Stimulated activated CD8-positive, alpha-beta memory T cell treated with anti-CD3 and anti-CD28 coated beads, Interleukin-7, amount 100 ng/mL, for 24 hours (primary cell): ENCODE measurements at places on chromosomes 3 and 15.

DNA sequence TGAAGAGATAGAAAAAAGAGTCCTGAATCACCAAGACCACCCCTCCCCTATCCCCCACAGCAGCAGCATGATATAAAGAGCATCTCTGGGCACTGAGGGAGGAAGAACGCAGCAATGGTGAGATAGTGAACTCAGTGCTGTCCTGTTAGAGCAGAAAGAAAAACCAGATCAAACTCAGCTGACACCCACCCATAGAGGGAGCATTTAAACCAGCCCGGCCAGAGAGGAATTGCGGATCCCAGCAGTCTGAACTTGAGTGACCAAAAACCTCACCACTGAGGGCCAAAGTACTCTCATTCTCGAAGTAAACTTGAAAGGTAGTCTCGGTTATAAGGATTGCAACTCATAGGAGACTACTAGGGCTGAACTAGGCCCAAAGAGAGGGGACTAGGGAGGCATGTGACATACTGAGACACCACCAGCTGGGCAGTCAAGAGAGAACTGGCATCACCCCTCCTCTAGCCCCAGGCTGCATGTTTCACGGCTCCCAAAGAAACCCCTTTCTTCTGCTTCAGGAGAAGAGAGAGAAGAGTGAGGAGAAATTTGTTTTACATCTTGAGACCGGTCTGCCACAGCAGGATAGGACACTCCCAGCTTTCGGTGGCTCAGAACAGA lies 39.2 kb upstream of the TGFBR2 start:
- DNase-seq: no peak

DNA sequence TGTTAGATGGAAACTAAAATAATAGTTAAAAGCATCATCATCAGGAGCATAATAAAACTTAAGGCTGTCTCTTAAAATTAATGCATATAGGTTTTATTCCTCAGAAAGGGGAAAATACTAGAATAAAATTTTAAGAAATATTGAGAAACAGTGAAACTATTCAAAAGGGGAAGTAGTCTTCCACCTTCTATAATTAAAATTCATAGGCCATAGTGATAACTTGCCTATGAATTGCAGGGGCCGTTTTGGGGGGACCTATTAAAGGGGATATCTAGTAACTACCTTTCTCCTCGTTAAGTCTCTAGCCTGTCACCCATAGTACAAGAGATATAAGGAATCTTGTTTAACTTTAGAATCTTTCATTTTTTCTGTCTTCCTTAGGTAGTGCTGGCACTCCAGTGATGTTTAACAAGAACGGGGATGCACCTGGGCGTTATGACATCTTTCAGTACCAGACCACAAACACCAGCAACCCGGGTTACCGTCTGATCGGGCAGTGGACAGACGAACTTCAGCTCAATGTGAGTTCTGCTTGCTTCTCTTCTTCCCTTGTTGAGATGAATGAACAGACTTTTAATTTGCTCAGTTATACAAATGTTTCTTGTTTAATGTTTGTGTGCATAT lies 600.4 kb downstream of the GRM7 start:
- no peak for DNase-seq

- DNase-seq: no peak
These were observed 54.5 kb downstream of the CCDC33 start for GRCh38 chr15:74290645-74291044.

GRCh38 chr15:43383070-43383469 lies 12.2 kb downstream of the TUBGCP4 start:
- no peak for DNase-seq

DNA sequence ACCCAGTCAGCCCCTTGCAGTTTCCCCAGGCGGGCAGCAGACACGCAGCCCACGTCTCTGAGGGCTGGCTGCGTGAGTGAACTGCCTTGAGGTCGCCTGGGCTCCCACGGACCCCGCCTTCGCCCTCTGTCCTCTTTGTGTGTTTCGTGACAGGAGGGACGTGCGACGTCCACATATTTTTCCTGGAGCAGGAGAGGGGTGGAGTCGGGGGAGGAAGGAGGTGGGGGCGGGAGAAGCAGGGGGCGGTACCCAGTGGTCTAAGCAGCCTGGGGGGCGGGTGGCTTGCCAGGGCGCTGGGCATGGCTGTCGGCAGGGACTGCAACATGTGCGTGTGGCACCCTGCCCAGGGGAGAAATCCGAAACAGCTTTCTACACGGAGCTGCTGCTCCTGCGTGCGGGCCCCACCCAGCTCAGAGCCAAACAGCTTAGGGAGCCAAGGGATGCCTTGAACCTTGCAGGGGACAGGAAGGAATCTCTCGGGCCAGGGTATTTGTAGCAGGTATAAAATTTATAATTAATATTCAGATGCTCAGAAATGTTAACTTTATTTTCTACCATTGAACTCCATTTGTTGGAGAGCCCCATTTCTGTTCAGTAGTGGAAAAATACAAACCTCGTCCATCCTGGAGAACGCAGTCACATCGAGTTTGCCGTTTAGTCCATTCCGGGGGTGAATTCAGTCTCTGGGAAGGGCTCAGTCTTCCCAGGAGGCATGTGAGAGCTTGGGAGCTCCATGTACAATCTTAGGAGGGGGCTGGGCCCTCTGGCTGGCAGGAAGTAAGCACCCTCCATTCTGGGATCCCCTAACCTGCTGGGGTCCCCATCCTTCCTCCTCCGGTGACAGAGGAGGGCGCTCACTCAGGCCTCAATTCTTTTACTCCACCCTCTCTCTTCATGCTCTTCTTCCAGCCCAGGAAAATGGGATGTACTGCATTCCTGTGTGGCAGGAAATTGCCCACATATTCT lies 79.1 kb upstream of the MEF2A start:
- DNase-seq: no peak

DNA sequence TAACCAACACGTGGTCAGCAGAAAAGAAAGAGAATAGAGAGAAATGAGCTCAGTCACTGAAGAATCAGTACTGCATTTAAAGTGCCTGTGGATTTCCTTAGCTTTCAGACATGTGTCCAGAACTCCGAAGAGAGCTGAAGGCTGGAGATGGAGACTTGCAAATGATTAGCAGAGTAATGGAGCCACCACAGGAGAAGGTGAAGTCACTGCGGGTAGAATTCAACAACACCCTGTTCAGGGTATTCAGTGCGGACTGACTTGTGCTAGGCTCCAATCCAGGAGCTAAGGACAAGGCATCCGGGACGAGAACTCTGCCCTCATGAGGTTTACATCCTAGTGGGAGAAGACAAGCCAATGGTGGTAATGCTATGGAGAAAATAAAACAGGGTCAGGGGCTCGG lies 4.2 kb downstream of the EIF4E3 start:
- no peak for DNase-seq

DNA sequence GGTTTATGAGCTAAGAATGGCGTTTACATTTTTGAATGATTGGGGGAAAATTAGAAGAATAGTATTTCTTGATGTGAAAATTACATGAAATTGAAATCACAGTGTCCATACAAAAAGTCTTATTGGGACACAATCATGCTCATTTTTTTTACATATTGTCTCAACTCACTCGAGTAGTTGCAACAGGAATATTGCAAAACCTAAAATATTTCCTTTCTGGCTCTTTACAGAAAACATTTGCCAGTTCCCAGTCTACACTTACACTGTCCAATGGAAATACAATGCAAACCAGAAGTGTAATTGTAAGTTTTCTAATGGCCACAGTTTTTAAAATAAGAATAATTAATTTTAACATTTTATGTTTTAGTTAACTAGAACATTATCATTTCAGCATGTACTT lies 137.8 kb downstream of the SAMMSON start:
- DNase-seq: no peak

- DNase-seq: no peak
These were observed 6.7 kb downstream of the GK5 start for GRCh38 chr3:142218703-142219102.

GRCh38 chr3:72298201-72299152 lies 513.5 kb upstream of the PROK2 start:
- DNase-seq: no peak

DNA sequence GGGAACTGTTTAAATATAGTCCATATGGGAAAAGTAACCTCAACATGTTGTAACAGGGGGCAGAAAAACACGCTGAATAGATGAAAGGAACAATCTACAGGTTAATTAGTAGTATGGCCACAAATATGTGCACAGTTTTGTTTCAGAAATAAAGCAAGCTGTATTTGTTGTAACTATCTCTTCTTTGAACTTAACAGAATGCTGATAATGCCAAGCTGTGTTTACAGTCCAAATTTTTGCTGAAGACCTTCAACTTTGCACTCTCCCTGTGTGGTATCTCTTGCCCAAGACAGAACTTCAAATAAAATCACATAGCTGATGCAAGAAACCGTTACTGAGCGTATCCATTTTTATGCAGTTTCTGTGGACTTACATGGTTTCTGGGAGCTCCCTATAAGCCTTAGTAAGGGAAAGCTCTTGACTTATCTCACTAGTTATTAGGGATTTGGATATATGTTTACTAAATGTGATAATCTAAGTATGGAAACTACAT lies 425.4 kb upstream of the TPRG1 start:
- no peak for DNase-seq

DNA sequence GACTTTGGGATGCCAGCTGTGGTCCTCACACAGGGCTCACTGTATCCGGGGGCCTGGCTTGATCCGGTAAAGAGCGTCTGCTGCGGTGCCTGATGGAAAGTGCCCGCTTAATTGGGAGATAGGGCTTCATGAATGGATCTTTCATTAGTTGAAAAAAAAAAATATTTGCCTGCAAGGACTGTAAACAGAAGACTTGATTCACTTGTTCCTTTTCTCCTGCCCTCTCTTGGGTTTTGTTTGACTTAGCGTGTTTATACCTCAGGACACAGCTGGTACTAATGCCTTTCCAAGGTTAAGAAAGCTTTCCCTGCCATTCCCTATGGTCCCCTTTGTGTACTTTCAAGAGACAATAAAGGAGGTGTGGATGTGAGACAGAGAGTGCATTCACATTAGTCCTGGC lies 493.3 kb downstream of the LPP start:
- no peak for DNase-seq

DNA sequence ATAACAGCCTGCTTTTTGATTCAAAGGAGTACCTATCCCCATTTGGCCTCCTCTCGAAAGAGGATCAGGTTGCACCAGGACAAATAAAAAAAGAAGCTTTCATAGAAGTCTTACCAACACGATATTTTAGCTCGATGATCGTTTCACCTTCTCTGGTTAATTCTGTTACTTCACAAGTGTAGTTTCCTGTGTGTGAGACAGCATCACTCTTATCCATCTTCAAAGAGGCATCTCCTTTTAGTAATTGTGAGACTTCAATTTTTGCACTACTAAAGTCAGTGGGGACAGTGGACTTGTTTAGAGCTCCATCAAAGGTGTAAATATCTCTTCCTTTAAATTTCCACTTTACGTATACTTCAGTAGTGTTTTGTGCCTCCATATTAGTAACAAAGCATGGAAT lies 11.0 kb downstream of the CD47 start:
- DNase-seq: no peak

GRCh38 chr3:28915741-28916500 lies 364.9 kb upstream of the RBMS3 start:
- DNase-seq: no peak

GRCh38 chr3:132228923-132229322 lies 88.3 kb upstream of the ACP3 start:
- DNase-seq: no peak

- DNase-seq: no peak
These were observed 369.9 kb upstream of the MCTP2 start for GRCh38 chr15:93861413-93861812.

GRCh38 chr3:193630005-193630404 lies 37.0 kb downstream of the OPA1 start:
- DNase-seq: no peak

GRCh38 chr3:132325634-132326033 lies 8.4 kb downstream of the ACP3 start:
- DNase-seq: no peak

GRCh38 chr15:71083349-71083748 lies 31.9 kb upstream of the THSD4 start:
- no peak for DNase-seq

- DNase-seq: no peak
These were observed 39.6 kb downstream of the ACAP2 start for GRCh38 chr3:195403244-195403643.

GRCh38 chr3:146972726-146973125 lies 367.6 kb upstream of the PLSCR5 start:
- DNase-seq: no peak

GRCh38 chr3:102525624-102526023 lies 90.8 kb downstream of the ZPLD1 start:
- no peak for DNase-seq

- no peak for DNase-seq
These were observed 61.1 kb downstream of the PCCB start for GRCh38 chr3:136311261-136311660.

DNA sequence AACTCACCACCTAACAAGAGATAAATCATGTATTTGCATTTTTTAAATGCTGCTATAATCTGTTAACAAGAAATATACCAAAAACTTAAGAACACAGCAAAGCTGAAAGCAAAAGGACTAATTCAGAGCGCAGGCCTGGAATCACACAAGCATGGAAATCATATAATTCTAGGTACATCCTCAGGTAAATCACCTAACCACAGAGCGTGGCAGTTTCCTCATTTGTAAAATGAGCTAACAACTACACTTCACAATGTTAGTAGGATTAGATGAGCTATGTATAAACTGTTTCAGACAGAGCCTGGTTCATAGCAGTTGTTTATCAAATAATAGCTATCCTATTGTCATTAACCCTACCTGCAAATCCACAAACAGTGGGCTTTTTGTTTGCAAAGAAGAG lies 146.4 kb downstream of the ERC2 start:
- no peak for DNase-seq

GRCh38 chr3:51568996-51569395 lies 30.5 kb downstream of the RAD54L2 start:
- no peak for DNase-seq

DNA sequence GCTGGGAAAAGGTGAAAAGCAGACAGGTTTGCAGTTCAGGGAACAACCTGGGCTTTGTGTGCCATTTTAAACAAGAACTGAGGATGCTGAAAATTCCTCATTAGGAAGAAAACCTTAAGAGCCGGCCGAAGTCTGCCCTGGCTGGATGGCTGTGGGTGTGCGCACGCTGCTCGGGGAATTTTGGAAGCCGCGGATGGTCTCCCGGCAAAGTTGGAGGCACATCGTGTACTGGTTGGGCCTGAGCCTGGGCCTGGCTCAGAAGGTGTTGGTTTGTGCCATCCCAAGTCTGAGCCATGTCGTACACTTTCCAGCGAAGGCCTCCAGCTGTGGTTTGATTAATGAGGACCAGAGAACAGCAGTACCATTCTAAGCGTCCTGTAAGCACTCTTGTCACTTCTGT lies 188.2 kb downstream of the ATP10A start:
- no peak for DNase-seq

DNA sequence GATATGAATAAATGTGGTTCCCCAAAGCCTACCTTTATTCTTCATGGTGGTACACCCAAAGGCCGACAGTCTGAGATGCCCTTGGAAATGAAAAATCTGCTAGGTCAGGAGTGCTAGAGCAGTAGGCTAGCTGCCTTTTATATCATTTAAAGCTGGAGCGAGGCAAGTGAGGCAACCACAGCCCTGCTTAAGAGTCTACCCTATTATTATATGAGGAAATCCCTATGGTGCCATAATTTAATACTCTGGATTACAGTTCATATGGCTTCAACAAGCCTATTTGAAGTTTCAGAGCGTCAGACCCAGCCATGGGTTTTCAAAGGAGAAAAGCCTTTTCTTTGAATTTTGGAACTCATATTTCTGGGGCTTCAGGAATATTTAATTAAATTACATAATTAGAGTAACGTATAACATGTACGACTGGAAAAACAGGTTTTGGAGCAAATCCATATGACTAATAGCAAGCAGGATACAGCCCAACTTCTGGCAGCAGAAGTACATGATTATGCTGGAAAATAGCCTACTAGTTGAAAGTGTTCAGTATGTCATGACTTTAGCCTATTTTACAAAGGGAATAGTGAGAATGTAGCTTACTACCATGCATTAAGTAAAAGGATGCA lies 18.0 kb upstream of the SLTM start:
- no peak for DNase-seq
